ENCODE measurements at places on chromosomes 5 and 9.

DNA sequence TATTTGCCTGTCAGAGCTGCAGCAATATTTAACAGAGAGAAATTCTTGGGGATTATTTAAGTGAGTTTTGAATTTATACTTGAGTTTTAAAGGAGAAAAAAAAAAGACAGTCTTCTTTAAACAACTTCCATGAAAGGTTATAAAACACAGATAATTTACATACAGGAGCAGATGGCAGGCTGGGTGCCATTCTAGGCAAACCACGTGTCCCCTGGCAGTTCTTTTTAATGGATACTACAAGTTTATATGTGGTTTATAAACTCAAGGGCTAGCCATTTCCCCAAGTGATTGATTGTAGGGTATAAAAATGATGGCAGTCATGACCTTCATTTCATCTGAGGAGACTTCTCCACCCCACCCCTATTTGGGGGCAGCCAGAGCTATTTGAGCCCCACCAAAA is 166.6 kb downstream of the FSTL4 start:
- no peak for DNase-seq

- no peak for DNase-seq
Observed at GRCh38 chr5:115963566-115963965, 1.3 kb downstream of the LVRN start.

DNA sequence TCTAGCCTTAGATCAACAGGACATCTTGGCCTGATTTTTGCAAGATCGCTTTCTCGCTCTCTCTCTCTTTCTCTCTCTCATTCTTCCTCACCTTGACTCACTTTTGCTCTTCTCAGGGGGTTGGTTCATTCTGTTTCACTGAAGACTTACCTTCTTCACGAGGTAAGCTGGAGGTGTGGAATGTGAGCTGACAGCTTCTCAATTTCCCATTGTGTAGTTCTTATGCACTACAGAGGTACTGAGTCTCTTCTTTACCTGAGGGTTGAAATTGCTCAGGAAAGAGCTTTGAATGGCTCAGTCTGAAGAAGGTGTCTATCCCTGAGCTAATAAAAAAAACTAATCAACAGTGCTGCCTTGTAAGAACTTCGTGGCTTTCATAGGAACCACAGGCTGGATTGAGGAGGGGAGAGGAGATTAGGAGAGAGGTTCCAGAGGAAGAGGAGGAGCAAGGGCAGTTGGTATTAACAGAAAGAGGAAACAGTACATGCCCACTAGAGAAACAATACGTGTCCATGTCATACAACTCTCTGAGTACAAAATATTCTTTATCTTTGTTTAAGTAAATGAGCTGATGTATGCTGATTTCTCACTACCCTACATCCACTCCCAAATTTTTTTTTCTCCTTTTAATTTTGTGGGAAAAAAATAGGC is 192.2 kb downstream of the TMEM167A start:
- no peak for DNase-seq

GRCh38 chr9:115127191-115127817 is 9.3 kb upstream of the TNC start:
- DNase-seq, result no peak

GRCh38 chr5:8831854-8832253 is 714.0 kb downstream of the SEMA5A start:
- no peak for DNase-seq

DNA sequence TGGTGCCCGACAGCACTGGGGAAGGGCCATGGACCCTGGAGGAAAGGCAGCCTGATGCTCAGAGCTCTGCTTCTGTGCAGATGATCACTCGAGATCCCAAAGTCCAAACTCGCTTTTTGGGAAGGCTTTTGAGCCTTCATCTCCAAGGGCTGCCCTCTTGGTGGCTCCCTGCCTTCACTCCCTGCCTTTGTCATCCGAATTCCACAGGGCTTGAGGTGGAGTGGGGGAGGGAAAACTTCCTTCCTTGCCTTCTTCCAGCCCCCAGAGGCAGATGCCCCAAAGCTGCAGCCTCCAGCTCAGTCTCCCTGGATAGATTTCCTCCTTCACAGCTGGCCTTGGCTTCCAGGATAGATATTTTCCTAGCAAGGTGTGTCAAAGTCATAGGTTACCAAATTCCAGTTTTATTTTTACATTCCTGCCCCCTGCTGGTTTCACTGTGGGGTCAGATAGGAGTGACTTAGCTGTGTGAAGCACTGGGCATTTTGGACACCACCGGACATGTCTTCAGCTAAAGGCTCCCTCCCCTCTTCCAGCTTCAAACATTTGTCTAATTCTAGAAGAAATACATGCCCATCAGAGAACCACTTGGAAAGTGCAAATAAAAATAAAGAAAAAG is 268.2 kb downstream of the HSPA4 start:
- peak; percentile 1 for DNase-seq

DNA sequence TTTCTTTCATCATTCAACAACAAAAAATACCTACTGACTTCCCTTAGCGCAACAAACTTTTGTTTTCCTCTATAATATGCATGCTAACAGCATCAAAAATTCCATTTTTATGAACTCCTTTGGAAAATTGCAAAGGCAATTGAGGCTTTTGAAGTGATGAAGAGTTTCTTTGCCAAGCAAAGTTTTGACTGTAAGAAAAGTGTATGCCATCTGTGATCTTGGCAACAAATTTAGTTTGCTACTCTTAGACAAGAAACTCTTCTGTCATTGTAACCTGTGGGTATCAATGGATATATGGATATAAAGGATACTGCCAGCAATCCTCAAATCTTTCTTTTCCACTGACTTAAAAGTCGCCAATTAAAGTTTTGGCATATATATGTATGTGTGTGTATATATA is 72.0 kb upstream of the GABRA1 start:
- no peak for DNase-seq

GRCh38 chr5:14250084-14250695 is 107.0 kb downstream of the TRIO start:
- no peak for DNase-seq

DNA sequence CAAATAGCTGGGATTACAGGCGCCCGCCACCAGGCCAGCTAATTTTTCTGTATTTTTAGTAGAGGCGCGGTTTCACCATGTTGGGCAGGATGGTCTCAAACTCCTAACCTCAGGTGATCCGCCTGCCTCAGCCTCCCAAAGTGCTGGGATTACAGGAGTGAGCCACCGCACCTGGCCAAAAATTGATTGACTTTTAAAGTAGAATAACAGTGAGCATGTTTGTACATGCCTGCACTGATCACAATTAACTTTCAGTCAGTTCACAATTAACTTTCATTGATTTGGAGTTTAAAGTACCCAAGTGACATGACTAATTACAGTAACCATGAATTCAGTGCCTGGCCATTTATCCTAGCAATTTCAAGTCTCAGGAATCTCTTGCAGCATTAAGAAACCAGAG is 61.3 kb downstream of the ANKH start:
- no peak for DNase-seq

GRCh38 chr5:102818345-102818744 is 63.2 kb downstream of the PAM start:
- no peak for DNase-seq
